ENCODE measurements at places on chromosomes 16 and 17.

DNA sequence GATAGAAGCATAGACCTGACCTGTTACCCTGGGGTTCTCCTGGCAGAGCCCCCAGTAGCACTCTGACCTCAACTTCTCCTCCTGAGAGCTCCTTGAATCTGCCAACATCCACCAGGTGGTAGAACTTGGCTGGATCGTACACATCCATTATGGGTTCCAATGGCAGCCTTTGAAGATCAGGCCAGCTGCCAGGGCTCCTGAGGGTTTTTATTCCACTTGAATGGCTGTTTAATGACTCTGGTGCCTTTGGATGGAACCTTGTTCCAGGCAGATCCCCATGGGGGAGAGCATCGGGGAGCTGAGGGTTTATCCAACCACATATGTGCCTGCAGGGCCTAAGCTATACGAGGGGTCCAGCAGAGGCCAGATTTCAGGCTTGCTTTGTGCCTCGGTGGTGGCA, 47.1 kb upstream of the CLEC19A start:
- DNase-seq = no peak

GRCh38 chr16:67040906-67041305, 12.0 kb downstream of the CBFB start:
- DNase-seq = no peak

DNA sequence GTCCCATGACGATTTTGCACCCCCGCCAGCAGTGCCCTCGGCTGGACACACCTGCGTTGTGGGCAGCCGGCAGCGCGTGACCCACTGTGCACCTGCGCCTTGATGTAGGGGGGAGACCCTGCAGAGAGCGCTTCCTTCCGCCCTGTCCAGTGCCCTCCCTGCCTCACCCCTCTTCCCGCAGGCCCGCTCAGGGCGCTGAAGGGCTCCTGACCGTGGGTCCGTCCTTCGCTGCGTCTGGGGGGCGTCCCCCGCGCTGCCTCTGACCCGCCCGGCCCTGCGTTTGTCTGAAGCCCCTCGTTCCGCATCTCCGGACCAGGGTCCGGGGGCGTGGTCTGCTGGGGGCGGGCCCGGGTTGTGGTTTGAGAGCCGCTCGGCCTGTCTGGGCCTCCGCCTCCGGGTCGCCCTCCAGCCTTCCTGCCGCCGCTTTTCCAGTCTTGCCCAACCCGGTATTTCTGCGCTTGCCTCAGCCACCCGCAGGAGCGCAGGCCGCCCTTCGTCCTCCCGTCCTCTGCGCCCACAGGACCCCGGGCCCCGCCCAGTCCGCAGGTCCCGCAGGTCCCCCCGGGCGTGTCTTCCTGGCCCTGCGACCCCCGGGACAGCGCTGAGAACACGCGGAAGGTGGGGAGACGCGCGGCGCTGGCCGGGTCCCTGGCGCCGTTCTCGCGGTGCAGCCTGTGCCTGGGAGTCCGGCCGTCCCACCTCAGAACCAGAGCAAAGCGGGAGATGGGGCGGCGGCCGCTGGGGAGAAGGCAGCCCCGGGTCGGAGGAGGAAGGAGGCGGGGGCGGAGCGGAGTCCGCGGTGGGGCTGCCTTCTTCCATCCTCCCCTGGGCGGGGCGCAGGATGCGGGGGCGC, 4.0 kb upstream of the IL17C start:
- no peak for DNase-seq

GRCh38 chr16:22300427-22301071, 3.3 kb downstream of the POLR3E start:
- DNase-seq = peak; percentile 53
